ENCODE measurements at places on chromosomes 13 and 19.

DNA sequence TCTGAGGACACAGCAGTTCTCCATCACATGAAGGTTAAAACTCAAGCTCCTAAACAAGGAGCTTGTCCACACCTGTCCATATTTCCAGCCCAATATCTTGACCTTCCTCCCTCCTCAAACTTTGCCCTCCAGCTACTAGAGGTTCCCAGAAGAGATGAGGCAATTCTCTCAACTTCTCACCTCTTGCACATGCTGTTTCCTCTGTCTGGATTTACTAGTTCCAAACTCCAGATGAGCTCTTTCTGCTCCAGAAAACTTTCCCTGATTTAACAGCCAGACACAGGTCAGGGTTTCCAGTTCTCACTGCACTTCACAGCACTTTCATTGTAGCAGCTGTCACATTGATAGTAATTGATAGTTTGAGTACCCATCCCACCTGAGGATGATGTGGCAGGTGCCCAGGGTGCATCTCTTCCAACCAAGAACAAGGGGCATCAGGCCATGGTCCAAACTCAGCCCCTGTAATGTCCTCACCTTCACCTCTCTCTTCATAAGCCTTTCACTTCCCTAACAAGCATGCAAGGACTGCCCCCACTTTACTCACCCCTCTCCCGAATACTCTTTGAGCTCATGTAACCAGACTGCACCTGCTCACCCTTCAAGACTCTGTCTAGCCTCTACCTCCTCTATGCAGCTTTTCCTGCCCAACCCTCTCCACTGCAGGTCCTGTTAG lies 3.0 kb upstream of the WDFY2 start:
- DNase-seq, result no peak

- no peak for DNase-seq
Observed at GRCh38 chr13:96946709-96947311, 47.5 kb downstream of the OXGR1 start.

- DNase-seq, result no peak
Observed at GRCh38 chr19:8304841-8305621, 3.1 kb downstream of the CD320 start.

DNA sequence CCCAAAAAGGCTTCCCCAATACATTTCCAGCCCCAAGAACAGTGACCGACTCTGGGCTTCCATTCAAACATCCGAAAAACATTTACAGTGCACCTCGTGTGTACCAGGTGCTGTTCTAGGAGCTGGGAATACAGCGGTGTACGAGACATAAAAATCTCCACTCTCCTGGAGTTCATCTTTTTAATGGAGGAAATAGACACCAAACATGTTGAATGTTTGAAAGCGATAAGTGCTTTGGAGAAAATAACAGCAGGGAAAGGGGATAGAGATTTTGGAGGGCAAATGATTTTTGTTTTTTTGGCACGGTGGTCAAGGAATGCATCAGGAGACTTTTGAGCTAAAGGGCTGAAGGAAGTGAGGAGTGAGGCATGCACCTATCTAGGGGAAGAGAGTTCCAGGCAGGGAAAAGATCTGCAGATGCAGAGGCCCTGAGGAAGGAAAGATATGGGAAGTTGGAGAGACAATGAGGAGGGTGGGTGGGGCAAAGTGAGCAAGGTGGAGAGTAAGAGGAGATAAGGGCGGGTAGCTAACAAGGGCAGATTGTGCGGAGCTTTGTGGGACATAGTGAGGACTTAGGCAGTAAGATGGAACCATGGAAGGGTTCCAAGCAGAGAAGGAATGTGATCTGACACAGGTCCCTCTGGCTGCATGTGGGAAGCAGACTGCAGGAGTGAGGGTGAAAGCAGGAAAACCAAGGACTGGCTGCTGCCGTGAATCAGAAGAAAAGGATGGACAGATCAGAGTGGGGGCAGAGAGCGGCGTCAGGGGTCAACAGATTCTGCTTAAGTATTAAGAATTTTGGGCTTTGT lies 703 bp upstream of the FBL start:
- DNase-seq, result no peak

DNA sequence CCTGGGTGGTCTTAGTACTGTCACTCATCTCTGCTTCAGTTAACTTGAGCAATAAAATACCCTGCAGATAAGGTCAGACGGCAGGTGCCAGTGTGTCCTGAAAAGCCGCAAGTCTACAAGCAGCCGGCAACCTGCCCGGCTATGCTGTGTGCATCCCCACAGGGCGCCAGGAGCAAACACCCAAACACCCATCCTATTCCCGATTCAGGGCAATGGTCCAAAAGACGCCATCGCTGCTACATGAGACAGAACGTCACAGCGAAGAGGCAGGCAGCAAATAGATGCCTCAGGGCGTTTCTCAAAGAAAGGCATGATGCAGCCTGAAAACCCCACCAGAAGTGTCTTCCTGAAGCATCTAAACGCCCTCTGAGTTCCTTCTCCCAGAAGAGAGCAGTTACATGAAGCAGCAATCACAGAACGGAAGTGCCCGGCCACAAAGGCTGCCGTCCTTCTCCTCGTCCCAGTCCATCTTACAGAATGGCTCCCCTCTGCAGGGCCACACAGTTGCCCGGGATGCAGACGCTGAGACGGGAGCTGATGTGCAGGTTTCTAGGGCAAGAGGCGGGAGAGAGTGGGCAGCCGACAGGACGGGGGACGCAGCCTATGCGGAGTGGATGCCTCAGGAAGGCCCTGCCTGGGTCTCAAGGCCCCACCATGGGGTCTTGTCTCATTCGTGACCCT lies 35.1 kb downstream of the RASA3 start:
- no peak for DNase-seq

DNA sequence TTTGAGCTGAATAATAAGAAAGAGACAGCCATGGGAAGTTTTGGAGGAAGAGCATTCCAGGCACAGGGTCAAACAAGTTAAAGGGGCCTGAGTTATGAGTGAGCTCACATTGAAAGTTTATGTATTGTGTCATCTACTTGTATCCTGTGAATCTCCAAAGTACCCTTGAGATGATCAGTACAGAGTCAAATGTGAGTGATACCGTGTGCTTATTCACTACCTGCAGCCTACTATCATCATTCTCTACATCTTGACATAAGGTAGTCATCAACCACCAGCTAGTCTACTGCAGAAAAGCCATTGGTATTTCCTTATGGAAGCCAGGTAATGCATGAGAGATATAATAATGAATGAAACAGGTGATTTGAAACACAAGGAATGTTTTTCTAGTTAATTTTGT lies 3.0 kb upstream of the KCTD12 start:
- DNase-seq, result no peak

DNA sequence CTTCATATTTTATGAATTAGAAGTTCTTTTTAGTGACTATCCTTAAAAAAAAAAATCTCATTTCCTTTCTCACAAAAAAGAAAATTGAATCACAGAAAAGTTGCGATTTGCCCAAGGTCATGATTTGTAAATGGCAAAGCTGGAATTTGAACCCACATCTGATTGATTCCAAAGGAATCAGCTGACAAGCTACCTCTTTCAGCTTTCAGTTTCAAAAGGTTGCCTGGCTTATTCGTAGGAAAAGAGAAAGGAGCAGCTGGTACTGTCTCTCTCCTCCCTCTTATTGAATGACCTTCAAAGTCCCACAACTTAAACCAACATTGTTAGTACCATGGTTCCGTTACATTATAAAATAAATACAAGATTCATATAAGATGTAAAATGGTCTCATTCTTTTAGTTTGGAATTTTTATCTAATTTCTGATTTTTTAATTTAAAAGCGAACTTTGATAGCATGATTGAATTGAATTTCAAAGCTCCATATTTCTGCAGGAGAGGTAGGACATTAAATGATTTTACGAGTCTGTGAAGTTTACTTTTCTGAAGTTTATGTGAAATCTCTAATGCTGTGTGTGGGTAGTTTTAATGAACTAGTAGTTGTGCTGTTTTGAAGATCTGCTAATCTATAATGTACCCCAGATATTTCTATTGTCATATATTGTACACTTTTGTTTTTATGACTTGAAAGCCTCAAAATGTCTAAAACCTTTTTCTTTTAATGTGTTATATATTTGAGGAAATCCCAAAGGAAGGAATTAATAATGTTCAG lies 18.5 kb upstream of the KCTD4 start:
- no peak for DNase-seq

GRCh38 chr19:23351806-23352205 lies 43.5 kb downstream of the ZNF91 start:
- no peak for DNase-seq

DNA sequence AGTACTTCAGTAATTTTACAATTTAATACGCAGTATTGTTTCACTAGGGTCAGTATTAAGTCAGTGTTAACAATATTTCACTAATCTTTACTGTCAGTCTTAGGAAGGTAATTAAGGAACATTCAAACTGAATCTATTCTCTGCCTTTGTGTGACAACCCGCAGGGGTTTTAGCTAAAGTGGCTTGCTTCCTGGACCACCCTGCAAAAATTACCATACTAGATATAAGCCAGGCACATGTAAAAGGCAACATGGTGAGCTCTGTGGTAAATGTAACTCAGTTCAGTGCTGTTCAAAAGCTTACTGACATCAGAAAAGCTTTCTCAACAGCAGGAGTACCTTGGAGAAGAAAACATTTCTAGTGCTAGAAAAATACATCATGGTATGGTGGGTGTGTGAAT lies 116.7 kb downstream of the FREM2 start:
- no peak for DNase-seq

DNA sequence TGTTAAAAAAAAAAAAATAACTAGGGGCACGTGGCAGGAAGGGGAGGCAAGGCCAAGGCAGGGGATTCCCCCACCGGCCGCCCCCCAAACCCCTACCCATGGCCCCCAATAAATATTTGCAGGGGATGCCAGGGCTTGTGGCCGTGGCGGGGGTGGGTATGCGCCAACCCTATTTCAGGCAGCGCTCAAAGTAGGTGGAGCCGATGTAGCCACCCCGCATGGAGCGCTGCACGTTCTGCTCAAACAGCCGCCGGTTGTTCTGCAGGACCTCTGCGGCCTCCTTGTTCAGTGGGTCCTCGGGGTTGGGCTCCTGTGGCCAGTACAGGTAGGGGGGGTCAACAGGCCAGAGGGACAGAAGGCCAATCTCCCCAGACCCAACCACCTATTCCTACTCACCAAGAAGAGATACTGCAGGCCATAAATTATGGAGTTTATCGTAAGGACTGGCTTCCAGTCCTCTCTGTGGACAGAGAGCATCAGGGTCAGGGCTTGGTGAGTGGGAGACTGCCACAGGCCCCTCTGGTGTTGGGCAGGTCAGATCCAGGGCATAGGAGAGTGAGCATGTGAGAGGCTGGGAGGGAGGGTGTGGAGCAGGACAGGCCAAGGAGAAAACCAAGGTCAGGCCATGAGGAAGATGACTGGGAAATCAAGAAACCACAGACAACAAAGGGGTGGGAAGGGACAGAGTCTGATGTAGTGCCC lies 1.2 kb upstream of the CHMP2A start:
- no peak for DNase-seq

GRCh38 chr13:59133903-59134302 lies 1029.8 kb downstream of the DIAPH3 start:
- no peak for DNase-seq

- DNase-seq, result no peak
Observed at GRCh38 chr19:16566161-16566560, 6.1 kb downstream of the SLC35E1 start.

DNA sequence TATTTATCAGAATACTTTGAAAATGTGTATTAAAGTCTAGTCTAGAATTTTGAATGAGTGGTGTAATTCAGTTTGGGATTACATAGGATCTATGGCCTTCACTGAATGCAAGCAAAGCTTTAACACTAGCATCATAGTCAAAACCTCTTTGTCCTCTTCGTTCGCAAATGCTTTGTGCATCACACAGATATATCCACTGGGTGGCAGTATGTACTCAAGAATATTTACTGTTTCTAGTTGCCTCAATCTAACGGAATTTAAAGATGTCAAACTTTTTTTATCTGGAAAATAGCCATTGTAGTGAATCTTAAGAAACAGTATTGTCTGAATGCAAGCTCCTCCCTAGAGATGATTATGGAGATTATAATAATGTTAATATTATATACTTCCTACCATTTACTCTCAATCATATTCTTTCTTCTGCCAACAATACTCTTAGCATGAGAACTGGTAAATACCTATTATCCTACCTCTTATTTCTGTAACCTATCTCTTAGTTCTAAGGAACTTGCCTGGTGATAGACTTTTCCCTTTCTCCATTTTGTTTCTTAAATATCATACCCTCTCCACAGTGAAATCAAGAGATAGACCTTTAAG lies 25.8 kb downstream of the LACC1 start:
- no peak for DNase-seq

DNA sequence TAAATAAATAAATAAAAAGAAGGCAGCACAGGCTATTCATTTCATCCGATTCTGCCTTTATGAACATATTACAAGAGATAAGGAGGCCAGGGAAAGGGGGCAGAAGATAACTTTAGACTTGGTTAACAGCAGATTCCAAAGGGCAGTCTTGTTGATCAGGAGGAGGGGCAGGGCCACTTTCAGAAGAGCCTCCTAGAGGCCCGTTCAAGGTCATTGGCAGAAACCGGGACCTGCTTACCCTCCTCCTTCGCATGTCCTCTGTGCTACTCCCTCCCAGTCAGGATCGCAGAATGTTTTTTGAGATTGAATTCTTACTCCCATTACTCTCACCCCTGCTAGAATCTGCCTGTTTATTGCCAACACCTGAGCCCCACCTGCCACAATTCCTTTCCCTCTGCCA lies 217.0 kb upstream of the IPO5 start:
- no peak for DNase-seq

GRCh38 chr13:27151798-27152599 lies 19.6 kb downstream of the USP12 start:
- DNase-seq, result no peak

GRCh38 chr19:49389406-49389805 lies 1.4 kb downstream of the KASH5 start:
- DNase-seq, result no peak

DNA sequence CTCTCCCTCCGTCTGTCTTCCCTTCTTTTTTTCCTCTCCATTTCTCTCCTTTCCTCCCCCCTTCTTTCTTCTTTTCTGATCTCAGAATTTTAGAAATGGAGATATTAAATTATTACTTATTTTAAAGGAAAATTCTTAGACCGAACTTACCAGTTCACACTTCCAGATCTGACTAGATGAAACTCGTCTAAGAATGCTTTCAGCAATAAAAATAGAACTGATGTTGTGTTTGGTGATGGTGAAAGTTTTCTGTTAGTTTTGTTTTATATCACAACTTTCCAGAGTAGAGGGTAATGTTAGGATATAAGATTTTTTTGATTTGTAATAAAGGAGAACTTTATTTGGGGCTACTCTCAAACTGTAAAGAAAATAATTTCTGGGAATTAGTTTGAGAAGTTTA lies 29.9 kb downstream of the UCHL3 start:
- DNase-seq, result no peak

All from stimulated activated CD4-positive, alpha-beta T cell treated with anti-CD3 and anti-CD28 coated beads, TNF-alpha, amount 100 ng/mL, for 48 hours (primary cell).